ENCODE measurements at places on chromosomes 4 and X.

DNA sequence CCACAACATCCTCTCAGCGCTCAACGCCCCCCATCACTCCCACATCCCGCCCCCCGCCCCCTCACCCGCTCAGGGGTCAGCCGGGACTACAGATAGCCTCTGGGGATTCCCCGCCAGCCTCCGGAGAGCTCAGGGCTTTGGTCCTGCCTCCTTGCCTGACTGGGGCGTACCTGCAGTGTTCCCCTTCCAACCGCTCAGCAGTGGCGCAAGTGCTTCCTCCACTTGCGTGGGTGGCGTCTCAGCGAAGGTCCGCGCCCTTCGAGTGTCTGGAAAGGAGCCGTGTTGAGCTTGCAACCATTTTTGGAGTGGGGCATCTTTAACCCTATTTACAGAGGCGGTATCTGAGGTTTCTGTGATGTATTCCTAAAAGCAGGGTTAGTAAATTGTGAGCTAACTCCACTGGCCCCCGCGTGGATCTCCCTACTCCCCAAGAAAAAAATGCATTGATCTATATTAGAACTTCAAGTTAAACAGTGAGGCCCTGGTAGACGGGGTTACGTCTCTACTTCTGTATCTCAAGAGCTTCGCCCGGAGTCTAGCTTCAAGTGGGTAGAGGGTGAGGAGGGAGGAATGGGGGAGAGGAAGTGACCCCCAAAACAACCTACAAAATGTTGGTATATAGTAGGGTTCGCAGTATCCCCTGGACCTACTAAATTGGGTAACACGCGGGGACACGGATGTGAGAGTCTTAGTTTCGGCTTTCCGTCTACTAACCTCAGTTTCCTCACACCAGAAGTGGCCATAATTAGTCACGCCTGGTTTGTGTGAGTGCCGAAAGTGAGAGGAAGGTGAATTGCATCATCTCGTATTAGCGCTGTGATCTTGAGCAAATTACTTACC lies 16.1 kb downstream of the NKX3-2 start:
- H3K27ac ChIP-seq: no peak overlapping the region
- H3K4me3 ChIP-seq: peak overlapping the region; percentile 73
- DNase-seq: no peak

DNA sequence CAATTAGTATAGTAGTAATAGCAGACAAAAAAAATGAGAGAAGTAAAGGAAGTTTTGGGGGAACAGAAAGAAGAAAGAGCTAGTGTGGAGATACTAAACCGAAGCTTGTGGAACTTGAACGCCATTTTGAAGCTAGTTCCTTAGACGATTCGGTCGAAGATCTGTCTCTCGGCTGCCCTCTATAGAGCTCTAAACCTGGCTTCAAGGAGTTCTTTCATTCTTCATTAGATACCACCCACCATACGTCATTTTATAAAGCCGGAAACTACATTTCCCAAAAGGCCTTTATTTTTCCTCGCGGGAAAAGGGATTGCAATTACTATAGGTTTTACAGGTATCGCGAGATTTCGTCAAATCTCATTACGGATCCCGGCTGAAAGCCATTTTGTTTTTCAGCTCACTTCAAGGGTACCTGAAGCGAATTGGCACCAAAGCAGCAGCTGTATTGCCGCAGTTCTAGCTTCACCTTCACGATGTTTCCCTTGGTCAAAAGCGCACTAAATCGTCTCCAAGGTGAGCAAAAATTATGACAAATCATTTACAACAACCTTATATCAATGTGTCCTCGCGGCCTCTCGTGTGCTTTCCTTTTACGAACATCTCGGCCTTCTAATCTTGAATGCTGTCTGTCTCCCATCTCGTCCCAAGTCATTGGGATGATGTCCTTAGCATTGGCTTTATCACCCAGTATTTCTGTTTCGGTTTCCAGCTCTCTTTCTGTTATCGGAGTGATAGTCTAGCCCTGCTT lies at the start of gene COX7B:
COX7B (plus strand) TSS at position 388 of the 748 bp plus-strand sequence; CDS start at position 474, 86 bp downstream.
- peak within 1 kb of the TSS; percentile 83 for H3K4me3 ChIP-seq
- H3K4me1 ChIP-seq: peaks cover 5% of the 10 kb centered on the region
- DNase-seq: peak; percentile 76
- peak within 1 kb of the TSS; percentile 94 for H3K27ac ChIP-seq
- no peaks in the 10 kb centered on the region for H3K27me3 ChIP-seq
- peaks cover 24% of the 10 kb centered on the region for H3K36me3 ChIP-seq

DNA sequence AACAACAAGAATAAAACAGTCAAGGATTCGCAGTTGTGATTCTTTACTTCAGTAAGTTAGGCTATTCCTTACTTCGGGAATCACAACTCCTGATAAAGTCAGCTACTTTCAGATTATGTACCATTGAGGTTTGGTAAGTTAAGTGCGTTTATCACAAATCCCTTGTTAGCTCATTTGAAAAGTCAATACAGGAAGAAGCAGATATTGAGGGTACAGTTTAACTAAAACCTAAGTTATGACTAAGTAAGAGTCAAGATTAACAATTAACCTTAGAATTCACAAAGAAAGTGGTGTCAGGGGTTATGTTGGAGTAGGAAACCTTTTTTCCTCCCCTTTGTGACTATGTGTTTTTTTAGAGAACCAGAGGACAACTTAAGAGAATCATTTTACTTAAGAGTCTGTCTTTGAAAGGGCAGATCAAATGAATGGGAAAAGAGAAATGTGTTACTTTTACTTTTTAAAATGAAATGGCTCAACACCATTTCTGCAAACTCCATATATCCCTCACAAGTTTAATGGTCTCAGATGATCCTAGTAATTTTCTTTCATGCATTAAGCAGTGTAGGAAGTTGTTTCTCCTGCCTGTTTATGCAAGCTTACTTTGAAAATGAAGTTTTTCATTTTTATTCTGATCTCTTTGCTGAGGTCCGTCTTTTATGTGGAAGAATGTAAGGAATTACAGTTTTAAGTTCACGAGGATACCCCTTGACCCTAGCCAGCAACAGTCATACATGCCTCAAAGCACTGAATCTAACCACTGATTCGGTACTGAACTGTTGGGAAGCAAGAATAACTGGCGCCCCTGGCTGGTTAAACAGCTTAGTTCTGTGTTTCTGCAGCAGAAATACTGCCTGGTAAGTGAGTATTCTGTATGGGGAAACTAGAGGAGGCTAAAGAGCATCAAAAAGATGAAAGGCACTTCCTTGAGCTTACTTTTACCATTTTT lies 211.7 kb downstream of the SLC4A4 start:
- H3K36me3 ChIP-seq: no peaks in the 10 kb centered on the region
- H3K27ac ChIP-seq: no peak overlapping the region

GRCh38 chr4:159271856-159272255 lies 169.0 kb downstream of the RAPGEF2 start:
- peaks cover 16% of the 10 kb centered on the region for H3K4me1 ChIP-seq
- H3K4me3 ChIP-seq: no peak overlapping the region
- H3K27me3 ChIP-seq: no peaks in the 10 kb centered on the region

Measured in naive thymus-derived CD8-positive, alpha-beta T cell (primary cell).